A549 (cell line): ENCODE measurements at places on chromosomes 5 and 9.

DNA sequence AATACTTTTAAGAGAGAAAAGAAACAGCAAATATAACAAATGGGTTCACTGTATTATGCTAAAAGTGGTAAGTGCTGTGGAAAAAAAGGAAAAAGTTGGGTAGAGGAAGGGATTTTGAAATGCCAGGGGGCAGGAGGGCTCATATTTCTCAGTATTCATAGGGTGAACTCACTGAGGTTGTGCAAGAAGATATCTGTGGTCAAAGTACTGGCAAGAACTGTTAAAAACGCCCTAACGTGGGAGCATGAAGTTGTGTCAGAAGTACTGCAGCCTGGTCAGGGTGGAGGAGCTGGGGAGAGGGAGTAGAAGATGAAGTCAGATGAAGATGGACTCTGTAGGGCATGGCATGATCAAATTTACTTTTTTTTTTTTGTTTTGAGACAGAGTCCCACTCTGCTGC lies 31.2 kb upstream of the SLC28A3 start:
- no peak for DNase-seq

DNA sequence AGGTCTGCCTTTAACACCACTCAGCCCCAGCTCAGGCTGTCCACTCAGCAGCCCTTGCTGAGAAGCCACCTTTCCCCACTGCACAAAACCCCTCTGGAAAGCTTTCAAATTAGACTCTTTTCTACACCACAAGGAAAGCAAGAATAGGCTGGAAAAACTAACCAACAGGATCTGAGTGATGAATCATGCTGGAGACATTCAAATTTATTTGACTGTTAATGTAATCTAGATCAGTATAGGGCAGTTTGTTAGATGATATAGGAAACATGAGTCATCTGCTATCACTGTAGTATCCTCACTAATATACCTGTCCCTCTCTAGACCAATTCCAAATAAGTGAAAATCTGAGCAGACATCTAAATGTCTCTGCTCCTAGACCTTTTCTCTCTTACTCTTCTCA lies 127.8 kb upstream of the PAM start:
- no peak for DNase-seq

- DNase-seq: no peak
These were observed 209.5 kb downstream of the GNA14 start for GRCh38 chr9:77438653-77439052.

- peak; percentile 14 for DNase-seq
These were observed 956 bp downstream of the MBLAC2 start for GRCh38 chr5:90473396-90474234.

- DNase-seq: no peak
These were observed 280.1 kb downstream of the CDH10 start for GRCh38 chr5:24364711-24365110.

DNA sequence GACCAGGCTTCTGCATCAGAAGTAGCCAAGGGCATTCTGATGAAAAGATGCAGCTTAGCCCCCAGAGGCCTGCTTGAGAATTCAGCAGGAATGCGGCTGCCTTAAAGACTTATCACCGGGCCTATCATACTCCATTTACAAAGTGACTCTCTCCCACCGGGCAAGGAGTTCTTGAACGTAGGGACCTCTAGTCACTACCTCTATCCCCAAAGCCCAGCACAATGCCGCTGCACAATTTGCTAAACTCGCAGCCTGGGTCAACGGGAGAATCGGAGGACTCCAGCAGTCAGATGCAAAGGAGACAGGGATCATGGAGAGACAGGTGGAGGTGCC lies 661 bp downstream of the PDCL start:
- DNase-seq: peak; percentile 11

DNA sequence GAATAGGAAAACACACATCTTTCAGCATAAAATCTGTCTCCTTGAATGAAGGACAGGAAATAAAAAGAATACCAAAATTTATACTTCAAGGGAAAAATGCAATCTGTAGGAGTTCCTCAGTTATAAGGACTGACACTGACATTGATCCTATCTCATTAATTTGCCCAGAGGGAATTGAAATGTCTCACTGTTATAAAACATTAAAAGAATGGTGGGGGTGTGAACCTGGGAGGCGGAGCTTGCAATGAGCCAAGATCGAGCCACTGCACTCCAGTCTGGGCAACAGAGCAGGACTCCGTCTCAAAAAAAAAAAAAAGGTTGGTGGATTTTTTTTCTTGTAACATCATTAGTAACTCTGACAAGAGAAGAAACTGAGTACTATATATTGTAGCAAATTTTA lies 60.8 kb downstream of the TTLL11 start:
- DNase-seq: no peak

GRCh38 chr5:167152561-167152960 lies 1138.9 kb upstream of the WWC1 start:
- no peak for DNase-seq

GRCh38 chr5:15620501-15620900 lies 120.5 kb downstream of the FBXL7 start:
- DNase-seq: no peak

- DNase-seq: no peak
These were observed 13.2 kb downstream of the TMEM8B start for GRCh38 chr9:35842020-35842745.

DNA sequence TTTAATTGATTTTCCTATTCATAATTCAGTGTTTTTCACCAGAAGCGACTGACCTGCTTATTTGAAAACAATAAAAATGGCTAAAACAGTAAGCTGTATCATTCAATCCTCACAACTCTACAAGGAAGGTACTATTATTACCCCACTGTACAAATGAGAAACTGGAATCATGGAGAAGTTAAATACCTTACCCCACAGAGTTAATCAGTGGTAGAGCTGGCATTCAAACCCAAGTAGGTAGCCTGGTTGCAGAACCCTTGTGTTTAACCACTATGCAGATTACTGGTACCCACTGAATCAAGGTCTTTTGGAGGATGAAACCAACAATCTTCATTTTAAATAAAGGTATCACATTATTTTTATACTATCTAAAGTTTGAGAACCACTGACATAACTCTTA lies 59.6 kb downstream of the MLANA start:
- DNase-seq: no peak

GRCh38 chr5:88659529-88660263 lies 223.3 kb downstream of the MEF2C start:
- DNase-seq: no peak

DNA sequence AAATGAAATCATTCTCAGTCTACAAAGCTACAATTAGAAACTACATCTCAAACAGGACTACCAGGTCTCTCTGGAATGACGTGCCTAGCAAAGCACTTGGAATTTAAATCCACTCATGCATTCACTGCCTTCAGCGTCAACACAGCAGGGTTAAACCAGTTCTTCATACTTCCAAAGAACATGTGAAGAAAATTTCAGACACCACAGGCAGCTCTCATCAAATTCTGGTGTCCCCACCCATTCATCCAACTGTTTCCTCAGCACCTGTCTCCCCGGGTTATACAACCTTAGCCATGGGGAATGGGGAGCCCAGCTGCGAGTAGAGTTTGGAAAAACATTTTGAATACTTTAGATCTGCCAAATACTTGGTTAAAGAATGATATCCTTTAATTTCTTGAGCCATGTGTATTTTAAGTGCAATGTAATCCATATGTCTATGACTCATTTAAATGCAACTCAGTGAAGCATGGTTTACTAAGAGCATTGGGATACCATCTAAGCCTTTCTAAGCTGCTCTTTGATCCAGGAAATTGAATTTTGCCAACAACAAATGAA lies 17.5 kb downstream of the ADAM19 start:
- DNase-seq: no peak

DNA sequence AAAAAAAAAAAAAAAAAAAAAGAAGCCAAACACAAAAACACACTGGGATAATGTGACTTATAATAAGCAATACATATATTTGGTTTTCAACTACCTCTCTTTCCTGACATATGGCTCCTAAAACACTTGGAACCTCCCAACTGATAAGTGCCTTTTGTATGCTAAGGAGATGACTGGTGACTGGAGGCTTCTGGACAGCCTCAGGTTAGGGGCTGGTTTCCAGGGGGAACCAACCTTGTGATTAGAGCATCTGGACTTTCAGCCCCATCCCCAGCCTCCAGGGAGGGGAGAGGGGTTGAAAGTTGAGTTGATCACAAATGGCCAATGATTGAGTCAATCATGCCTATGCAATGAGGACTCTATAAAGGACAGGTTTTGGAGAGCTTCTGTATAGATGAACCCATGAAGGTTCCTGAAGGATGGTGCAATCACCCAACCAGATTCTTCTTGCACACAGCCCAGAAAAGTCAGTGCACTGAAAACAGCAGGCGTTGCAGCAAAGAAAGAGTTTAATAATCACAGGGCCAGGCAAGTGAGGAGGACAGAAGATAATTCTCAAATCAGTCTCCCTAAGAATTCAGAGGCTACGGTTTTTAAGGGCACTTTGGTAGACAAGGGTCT lies 276.7 kb downstream of the AUH start:
- no peak for DNase-seq

GRCh38 chr5:98630621-98631020 lies 142.8 kb upstream of the RGMB start:
- DNase-seq: no peak

- DNase-seq: peak; percentile 21
These were observed 68.4 kb downstream of the STK32A start for GRCh38 chr5:147303251-147303650.

GRCh38 chr5:178326374-178326715 lies 93.7 kb upstream of the PHYKPL start:
- no peak for DNase-seq

DNA sequence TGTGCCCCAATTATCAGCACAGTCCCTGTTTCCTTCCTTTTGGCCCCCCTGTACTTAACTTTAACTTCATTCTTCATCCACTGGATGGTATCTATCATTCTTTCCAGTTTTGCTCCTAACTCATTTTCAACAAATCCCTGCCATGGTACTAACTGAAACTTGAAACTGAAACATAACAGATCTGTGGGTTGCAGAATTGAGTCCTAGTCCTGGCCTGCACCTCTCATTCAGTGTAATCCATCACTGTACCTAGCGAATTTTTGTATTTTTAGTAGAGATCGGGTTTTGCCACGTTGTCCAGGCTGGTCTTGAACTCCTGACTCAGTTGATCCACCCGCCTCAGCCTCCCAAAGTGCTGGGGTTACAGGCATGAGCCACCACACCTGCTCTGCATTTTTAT lies 15.3 kb upstream of the PIK3R1 start:
- no peak for DNase-seq

GRCh38 chr5:127389601-127390000 lies 99.0 kb downstream of the MEGF10 start:
- DNase-seq: no peak

DNA sequence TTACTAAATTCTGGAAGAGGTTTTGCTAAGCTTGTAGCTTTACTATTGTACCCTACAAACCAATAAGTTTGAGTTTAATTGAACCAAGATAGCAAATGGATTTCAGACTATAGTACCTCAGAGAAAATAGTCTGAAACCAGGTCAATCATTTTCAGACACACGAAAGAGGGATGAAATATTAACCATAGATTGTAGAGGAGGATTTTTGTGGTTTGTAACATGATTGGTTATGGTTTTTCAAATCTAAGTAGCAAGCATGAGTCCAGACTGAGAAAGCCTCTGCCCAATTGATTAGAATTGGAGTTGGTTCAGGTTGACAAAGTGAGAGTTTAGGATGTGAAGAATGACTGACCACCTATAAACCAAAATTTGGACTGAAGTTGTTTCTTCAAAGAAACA lies 562.7 kb upstream of the DMAC1 start:
- DNase-seq: no peak

- no peak for DNase-seq
These were observed 72.0 kb downstream of the SEMA4D start for GRCh38 chr9:89425921-89426383.

- no peak for DNase-seq
These were observed 321.5 kb downstream of the NFIB start for GRCh38 chr9:13992138-13993088.

DNA sequence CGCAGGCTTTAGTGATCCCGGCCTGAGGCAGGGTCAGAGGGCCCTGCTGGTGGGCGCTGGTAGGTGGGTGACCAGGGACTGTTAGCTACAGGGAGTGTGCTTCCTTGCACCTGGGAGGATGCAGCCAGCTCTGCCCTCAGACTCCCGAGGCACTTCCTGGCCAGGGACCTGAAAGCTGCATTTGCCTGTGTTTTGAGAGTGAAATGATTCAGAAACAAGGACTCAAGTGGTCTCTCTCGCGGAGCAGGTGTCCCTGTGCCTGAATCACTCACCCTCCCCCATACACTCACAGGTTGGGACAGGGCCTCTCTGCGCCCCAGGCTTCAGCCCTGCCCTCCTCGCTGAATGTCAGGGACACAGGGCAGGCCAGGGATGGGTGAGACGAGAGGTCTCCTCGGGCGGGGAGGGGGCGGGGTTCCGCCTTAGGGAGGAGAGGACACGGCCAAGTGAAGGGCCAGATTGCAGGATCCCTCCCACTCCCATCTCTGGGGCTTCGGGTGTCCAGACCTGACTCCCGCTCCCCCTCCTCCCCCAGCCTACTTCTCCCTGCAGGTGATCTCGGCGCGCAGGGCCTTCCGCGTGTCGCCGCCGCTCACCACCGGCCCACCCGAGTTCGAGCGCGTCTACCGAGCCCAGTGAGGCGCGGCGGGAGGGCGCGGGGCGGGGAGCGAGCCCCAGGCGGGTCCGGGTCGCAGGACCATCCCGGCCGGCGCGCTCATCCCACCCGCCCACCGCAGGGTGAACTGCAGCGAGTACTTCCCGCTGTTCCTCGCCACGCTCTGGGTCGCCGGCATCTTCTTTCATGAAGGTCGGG lies 1.5 kb downstream of the LTC4S start:
- DNase-seq: no peak

GRCh38 chr9:85647571-85647970 lies 94.2 kb downstream of the AGTPBP1 start:
- no peak for DNase-seq

- DNase-seq: no peak
These were observed 1.0 kb downstream of the SMIM3 start for GRCh38 chr5:150779397-150780186.

DNA sequence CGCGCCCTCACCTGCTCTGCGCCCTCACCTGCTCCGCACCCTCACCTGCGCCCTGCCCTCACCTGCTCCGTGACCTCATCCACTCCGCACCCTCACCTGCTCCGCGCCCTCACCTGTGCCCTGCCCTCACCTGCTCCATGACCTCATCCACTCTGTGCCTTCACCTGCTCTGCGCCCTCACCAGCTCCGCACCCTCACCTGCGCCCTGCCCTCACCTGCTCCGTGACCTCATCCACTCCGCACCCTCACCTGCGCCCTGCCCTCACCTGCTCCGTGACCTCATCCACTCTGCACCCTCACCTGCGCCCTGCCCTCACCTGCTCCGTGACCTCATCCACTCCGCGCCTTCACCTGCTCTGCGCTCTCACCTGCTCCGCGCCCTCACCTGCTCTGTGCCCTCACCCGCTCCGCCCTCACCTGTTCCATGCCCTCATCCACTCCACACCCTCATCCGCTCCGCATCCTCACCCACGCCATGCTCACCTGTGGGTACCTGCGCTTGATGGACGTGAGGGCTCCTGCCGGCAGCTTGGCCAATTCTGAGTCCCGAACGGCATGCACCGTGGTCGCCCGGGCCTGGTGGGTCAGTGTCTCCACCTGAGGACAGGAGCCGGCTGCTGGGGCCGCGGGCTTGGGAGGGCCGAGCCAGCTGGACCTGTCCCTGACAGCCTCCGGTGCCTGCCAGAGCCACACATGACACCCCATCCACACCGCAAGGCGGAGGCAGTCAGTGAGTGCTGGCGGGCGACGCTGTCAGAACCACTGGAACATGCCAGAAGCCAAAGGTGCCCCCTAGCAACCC lies 35.6 kb upstream of the NSMF start:
- no peak for DNase-seq
